ENCODE measurements at places on chromosomes 2 and 18. TPM values are rescaled to one million over a fixed set of nuclear protein-coding genes. Genes with fewer than 3 reads are reported as not detected.

COPS8 gene
- 80.3 TPM for total RNA-seq

DNA sequence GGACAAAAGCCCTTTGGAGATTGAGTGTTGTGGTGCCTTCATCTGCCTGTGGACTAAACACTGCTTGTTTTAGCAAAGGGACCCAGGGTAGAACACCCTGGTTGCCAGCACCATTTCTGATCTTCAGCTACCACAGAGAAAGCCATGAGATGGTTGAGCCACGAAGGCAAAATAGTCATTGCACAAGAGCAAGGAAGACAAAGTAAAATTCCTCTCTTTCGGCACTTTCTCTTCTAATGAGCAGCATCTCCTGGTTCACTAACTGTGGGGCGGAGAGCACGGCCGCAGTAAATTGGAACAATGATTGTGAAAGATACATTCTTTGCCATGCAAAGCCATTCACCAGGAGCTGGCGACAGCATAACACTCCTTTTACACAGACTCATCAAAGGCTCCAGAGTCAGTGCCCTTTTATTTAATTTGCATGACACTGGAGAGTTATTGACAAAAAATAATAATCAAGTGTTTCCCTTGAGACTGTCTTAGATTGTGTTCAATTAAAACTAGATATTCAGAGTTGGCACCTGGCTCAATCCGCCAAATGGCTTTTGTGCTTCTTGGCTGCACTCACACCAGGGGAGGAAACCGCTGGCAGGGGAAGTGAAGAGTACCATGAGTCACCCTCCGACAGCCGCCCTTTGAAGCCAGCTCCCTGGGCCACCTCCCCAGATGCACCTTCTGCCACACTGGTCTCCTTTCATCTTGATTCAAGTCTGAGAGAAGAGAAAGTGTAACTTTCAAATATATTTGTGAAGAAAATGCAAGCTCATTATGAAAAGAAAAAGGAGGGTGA lies 100.5 kb upstream of the MEIS1 start:
- DNase-seq, result no peak

DNA sequence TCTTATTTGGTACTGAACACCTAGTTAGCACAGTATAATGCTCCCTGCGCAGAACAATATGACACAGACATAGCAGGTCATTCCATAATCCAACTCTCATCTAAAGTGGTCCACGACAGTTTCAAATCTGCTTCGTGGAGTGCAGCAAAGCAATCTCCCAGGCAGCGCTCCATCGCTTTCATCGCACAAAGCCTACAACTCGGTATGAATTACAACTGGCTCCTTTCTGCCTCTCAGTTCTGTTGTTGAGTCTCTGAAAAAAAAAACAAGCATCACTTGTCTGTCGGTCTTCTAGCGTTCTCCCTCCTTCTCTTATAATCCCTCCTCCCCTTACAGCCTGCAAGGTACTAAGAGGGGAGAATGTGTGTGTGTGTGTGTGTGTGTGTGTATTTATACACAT lies 123.5 kb downstream of the FIGN start:
- DNase-seq, result no peak

CCDC141 gene
- total RNA-seq, result not detected
